ENCODE measurements at places on chromosomes 16 and 17. TPM values are rescaled to one million over a fixed set of nuclear protein-coding genes. Genes with fewer than 3 reads are reported as not detected.

SLC38A8 gene
- not detected for total RNA-seq

UTS2R gene
- total RNA-seq, result not detected

NPIPA2 gene
- 0.77 TPM for total RNA-seq

C17orf50 gene
- total RNA-seq, result not detected

CTRL gene
- total RNA-seq, result 0.26 TPM

MGRN1 gene
- total RNA-seq, result 26.1 TPM

CRYBA1 gene
- not detected for total RNA-seq

GNG13 gene
- not detected for total RNA-seq

CRHR1 gene
- total RNA-seq, result not detected

WDR81 gene
- 26.2 TPM for total RNA-seq

HAS3 gene
- 0.26 TPM for total RNA-seq

OR3A2 gene
- total RNA-seq, result not detected

MT3 gene
- total RNA-seq, result not detected

CCL11 gene
- not detected for total RNA-seq

FOXJ1 gene
- not detected for total RNA-seq

SPNS2 gene
- total RNA-seq, result under 0.01 TPM
